ENCODE measurements at places on chromosomes 7 and 10. TPM values are rescaled to one million over a fixed set of nuclear protein-coding genes. Genes with fewer than 3 reads are reported as not detected.
A peak's percentile ranks its signal among the peaks of the same experiment; 100 is the strongest.

The NME8 gene
- not detected for total RNA-seq

The PLA2G12B gene
- not detected for total RNA-seq

The CCDC172 gene
- total RNA-seq = not detected

The ITGA8 gene
- 0.12 TPM for total RNA-seq

The C10orf53 gene
- total RNA-seq = not detected

The ORC5 gene
- total RNA-seq = 18.6 TPM

The NPC1L1 gene
- not detected for total RNA-seq

The CALY gene
- total RNA-seq = not detected

The PDGFA gene
- total RNA-seq = 68.1 TPM

DNA sequence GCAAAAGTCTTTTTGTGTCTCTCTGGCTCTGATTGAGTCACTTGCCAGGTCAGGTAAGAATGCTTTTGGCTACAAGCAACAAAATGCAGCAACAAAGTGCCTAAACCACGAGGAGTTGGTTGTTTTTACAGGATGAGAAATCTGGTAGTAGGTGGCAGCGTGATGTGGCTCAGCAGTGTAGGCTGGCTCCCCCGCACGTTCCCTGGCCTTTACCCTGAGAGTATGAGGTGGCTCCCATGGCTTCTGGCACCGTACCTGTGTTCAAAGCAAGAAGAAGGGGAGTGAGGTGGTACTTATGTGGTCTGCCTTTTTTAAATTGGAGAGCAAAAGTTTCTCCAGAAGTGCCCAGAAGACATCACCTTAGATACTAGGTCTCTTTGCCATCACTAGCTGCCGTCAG, 11.7 kb downstream of the PRKRIP1 start:
- no peak overlapping the region for H3K27ac ChIP-seq
- H3K4me1 ChIP-seq = no peaks in the 10 kb centered on the region
- H3K4me3 ChIP-seq = no peak overlapping the region
- H3K36me3 ChIP-seq = peaks cover 34% of the 10 kb centered on the region

- H3K36me3 ChIP-seq = no peaks in the 10 kb centered on the region
- H3K4me3 ChIP-seq = no peak overlapping the region
- no peak overlapping the region for H3K27ac ChIP-seq
- H3K4me1 ChIP-seq = no peaks in the 10 kb centered on the region
- DNase-seq = no peak
Measured at GRCh38 chr7:47514818-47515217, 67.1 kb downstream of the TNS3 start.

GRCh38 chr7:42065942-42066341, 171.1 kb downstream of the GLI3 start:
- H3K27me3 ChIP-seq = no peaks in the 10 kb centered on the region
- no peak for DNase-seq
- H3K27ac ChIP-seq = no peak overlapping the region
- H3K4me1 ChIP-seq = no peaks in the 10 kb centered on the region

GRCh38 chr10:8056871-8057331, 2.4 kb downstream of the GATA3 start:
- H3K36me3 ChIP-seq = peaks cover 17% of the 10 kb centered on the region
- no peaks in the 10 kb centered on the region for H3K27me3 ChIP-seq

GRCh38 chr7:41287559-41288335, 415.1 kb downstream of the INHBA start:
- H3K27ac ChIP-seq = no peak overlapping the region
- DNase-seq = no peak
- H3K27me3 ChIP-seq = no peaks in the 10 kb centered on the region
- H3K4me1 ChIP-seq = no peaks in the 10 kb centered on the region

- no peak overlapping the region for H3K27ac ChIP-seq
- DNase-seq = no peak
- no peaks in the 10 kb centered on the region for H3K27me3 ChIP-seq
Measured at GRCh38 chr7:146875237-146875785, 758.7 kb downstream of the CNTNAP2 start.

DNA sequence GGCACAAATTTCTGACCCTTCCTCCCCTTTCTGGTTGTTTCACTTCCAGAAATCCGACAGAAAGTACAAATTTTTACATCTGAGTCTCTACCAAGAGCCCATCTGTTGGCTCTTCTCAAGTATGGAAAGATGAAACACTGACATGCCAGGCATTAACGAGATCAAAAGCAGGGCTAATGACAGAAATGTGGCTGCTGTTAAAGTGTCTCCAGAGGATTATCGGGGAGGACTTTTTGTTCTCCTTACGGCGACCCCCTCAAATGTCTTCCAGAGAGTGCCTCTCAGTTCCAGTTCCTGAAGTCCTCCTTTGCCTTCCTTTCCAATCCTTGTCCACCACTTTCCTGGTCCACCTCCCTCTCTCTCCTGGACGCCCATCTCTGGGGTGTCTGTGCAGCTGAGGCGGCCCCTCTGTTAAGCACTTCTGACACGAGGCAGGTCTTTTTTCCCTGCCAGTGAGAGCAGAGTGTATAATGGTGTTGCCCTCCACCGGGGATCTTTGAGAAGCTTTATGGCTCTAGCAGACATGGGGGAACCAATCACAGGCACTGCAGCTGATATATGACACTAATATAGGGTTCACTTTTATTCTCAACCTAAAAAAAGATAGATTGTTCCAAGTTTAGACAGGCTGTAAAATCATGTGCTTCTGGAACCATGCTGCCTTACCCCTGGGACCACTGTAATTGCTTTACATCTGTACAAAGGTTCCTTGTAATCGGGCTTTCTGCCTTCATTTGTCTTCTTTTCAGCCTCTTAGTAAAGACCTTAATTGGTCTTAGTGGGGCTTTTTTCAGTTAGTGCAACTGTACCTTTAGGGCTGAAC, 757.1 kb downstream of the AUTS2 start:
- no peak overlapping the region for H3K4me3 ChIP-seq
- no peaks in the 10 kb centered on the region for H3K4me1 ChIP-seq
- no peaks in the 10 kb centered on the region for H3K27me3 ChIP-seq

- H3K36me3 ChIP-seq = peaks cover 26% of the 10 kb centered on the region
- no peak for DNase-seq
- no peaks in the 10 kb centered on the region for H3K4me1 ChIP-seq
- H3K27ac ChIP-seq = no peak overlapping the region
Measured at GRCh38 chr7:2596464-2597272, 35.1 kb upstream of the TTYH3 start.

DNA sequence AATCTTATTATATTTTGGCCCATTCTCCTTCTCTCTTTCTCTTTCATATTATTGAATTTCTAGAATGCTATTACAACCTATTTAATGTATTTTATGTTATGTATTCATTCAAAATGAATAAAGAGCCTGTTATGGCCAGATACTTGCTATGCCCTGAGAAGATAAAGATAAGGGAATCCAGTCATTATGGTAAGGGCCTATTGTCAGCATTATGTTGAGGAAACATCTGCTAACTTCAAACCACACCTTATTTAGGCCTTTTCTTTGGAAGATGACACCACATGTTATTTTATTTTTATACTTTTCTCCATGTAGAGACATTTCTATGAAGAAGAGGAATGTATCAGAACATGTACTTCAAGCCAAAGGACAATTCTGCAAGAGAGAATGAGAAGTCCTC, 60.5 kb upstream of the MPP7 start:
- H3K4me3 ChIP-seq = no peak overlapping the region
- DNase-seq = no peak
- H3K27ac ChIP-seq = no peak overlapping the region
- no peaks in the 10 kb centered on the region for H3K4me1 ChIP-seq
- H3K36me3 ChIP-seq = no peaks in the 10 kb centered on the region

DNA sequence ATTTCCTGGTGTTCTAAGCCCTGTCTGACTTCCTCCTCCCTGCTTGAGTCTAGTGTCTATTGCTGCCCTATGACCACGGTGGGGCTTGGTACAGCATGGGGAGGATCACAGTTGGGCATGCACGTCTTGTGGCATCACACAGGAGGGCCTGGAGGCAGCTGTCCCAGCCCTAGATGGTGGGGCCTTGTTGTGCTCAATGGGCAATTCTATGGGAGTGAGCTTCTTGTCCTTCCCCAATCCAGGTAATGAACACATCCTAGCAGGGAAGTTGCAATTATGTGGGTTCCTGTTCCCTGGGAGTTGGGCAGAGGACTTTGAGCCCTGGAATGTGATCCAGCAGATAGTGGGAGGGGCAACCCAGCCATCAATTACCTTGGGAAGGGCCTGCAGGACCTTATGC, 10.8 kb upstream of the FAM3C start:
- no peak overlapping the region for H3K4me3 ChIP-seq
- H3K36me3 ChIP-seq = no peaks in the 10 kb centered on the region
- no peak for DNase-seq
- no peaks in the 10 kb centered on the region for H3K4me1 ChIP-seq
- H3K27me3 ChIP-seq = no peaks in the 10 kb centered on the region

- no peaks in the 10 kb centered on the region for H3K27me3 ChIP-seq
- H3K36me3 ChIP-seq = no peaks in the 10 kb centered on the region
- no peak for DNase-seq
- H3K4me1 ChIP-seq = no peaks in the 10 kb centered on the region
- no peak overlapping the region for H3K27ac ChIP-seq
- no peak overlapping the region for H3K4me3 ChIP-seq
Measured at GRCh38 chr10:108789919-108790318, 1133.4 kb downstream of the XPNPEP1 start.

GRCh38 chr7:74051629-74052410, 23.8 kb downstream of the ELN start:
- no peak for DNase-seq
- H3K4me3 ChIP-seq = no peak overlapping the region
- no peak overlapping the region for H3K27ac ChIP-seq
- H3K36me3 ChIP-seq = no peaks in the 10 kb centered on the region
- no peaks in the 10 kb centered on the region for H3K27me3 ChIP-seq

DNA sequence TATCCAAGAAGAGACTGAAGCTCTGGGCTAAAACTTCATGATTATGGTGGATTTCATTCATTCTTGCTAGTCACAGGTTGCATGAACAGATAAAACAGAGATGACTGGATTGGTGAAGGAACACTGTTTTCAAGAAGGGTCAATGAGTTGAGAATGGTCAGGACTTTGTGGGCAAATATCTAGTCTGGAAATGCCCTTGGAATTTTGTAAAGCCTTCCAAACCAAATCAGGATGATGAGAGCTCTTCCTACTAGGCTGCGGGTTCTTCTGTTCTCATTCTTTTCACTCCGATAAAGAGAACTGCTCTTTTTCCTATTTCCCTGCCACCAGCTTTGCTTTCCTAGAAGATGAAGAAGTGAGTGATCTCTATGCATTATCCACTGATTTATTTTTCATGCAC, 171.4 kb downstream of the ARID5B start:
- H3K4me1 ChIP-seq = no peaks in the 10 kb centered on the region
- no peak for DNase-seq
- no peaks in the 10 kb centered on the region for H3K27me3 ChIP-seq
- peaks cover 8% of the 10 kb centered on the region for H3K36me3 ChIP-seq
- no peak overlapping the region for H3K4me3 ChIP-seq

- no peak for DNase-seq
- H3K27me3 ChIP-seq = peaks cover 2% of the 10 kb centered on the region
- H3K36me3 ChIP-seq = no peaks in the 10 kb centered on the region
- H3K27ac ChIP-seq = no peak overlapping the region
- H3K4me3 ChIP-seq = no peak overlapping the region
Measured at GRCh38 chr7:77238703-77239136, 39.1 kb upstream of the FGL2 start.

DNA sequence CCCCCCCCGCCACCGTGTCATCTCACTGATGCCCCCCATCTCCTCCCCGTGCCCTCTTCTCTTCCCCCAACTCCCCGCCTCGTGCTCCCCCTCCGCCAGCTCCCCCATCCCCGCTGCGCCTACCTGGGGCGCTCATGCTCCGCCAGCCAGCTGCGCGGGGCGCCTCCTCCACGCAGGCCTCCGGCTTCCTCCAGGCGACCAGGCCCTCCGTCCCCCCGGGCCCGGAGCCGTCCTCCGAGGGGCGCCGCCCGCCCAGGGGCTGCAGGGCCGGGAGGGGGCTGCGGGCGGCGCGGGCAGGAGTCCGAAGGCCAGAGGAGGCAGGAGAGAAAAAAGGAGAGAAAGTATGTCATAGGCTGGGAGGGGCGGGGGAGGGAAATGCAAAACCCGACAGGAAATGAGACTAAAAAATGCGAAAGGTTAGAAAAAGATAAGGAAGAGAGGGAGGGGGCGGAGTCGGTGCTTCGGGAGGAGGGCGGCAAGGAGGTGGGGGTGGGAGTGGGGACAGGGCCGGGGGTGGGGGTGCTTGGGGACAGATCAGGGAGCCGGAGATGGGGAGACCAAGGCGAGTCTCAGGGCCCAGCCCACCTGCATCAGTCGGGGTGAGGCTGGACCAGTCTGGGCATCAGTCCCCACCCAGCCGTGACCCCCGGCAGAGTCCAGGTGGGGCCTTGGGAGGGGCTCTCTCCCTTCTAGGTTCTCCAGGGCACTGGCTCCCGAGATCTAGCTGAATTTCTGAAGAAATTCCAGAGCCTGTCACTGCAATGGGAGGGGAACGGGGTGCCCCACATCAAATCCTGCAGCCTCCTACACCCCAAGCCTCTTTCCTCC, at the start of gene CARD11:
CARD11 (minus strand) TSS at position 324 of the 828 bp plus-strand sequence. CDS start 85,361 bp downstream, outside the sequence.
- H3K36me3 ChIP-seq = no peaks in the 10 kb centered on the region
- H3K27ac ChIP-seq = no peak within 1 kb of the TSS
- peak; percentile 21 for DNase-seq
- peaks cover 3% of the 10 kb centered on the region for H3K4me1 ChIP-seq
- peak within 1 kb of the TSS; percentile 61 for H3K4me3 ChIP-seq

- DNase-seq = no peak
- H3K4me1 ChIP-seq = no peaks in the 10 kb centered on the region
- H3K27ac ChIP-seq = no peak overlapping the region
- H3K27me3 ChIP-seq = no peaks in the 10 kb centered on the region
Measured at GRCh38 chr7:63114371-63114985, 884.2 kb upstream of the ZNF722 start.

DNA sequence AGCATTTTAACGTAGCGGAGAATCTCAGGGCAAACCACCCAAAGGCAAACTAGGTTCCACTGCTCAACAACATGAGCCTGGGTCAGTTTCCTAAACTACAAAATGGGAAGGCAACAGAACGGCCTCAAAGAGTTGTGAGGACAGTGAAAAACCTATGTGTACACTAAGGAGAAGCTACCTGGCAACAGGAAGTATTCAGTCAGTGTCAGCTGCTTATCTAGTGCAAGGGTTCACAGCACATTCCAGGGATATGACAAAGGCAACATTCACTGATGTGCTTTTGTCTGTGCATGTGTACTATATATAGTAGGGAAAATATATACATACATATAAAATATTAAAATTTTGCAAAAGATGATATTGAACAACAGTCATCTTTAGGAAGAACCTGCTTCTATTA, 17.2 kb downstream of the NUDCD3 start:
- peak overlapping the region; percentile 22 for H3K27ac ChIP-seq
- no peak overlapping the region for H3K4me3 ChIP-seq
- DNase-seq = no peak
- peaks cover 29% of the 10 kb centered on the region for H3K4me1 ChIP-seq
- no peaks in the 10 kb centered on the region for H3K36me3 ChIP-seq

- peaks cover 19% of the 10 kb centered on the region for H3K4me1 ChIP-seq
- no peak overlapping the region for H3K4me3 ChIP-seq
- no peaks in the 10 kb centered on the region for H3K36me3 ChIP-seq
- no peak overlapping the region for H3K27ac ChIP-seq
Measured at GRCh38 chr10:90862908-90863514, 5.2 kb upstream of the HTR7 start.

Data from endothelial cell of umbilical vein (primary cell).